ENCODE measurements at places on chromosomes 3 and 15.

DNA sequence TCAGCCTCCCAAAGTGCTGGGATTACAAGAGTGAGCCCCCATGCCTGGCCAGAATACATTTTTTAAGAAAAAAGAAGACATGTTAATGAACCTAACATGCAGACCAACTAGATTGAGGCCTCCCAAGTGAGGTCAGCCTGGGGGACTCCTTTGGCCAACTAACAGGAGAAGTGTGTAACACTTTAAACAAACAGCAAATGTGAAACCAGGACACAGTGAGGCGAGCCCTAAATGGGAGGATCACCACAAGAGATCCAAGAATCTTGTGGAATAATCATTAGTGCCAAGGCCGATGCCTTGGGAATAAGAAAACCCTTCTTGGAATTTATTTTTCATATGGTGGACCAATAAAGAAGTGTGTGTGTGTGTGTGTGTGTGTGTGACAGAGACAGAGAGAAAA lies 73.9 kb downstream of the ATP10A start:
- no peak for DNase-seq

GRCh38 chr15:69055251-69055650 lies 40.8 kb downstream of the NOX5 start:
- DNase-seq, result no peak

DNA sequence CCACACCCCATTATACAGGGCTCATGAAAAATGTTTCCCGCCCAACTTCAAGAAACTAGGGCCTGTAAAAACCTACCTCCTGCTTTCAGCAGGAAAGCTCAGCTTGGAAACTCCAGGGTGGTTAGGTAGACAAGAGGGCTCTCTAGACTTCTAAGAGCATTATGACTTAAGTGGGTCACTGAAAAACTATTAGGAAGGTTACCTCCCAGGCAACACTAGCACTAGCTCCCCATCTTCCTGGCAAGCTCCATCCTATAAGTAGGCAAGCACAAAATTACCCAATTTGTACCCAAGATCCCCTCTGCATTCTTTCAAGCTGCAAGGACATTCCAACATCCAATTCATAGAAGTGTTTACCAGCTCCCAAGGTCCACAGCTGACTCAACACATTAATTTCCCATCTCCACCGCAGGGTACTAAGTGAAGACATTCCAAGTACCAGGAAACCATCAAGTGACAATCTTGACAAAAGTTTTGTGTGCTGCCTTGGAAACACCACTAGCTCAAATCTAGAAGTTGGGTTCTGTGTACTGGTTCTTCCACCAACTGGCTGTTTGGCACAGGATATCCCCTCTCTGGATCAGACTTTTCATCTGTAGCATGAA lies 46.9 kb downstream of the WNT5A start:
- no peak for DNase-seq

- DNase-seq, result no peak
Observed at GRCh38 chr3:51921081-51921578, 18.0 kb upstream of the IQCF1 start.

GRCh38 chr3:168155303-168155702 lies 59.6 kb upstream of the GOLIM4 start:
- no peak for DNase-seq

GRCh38 chr3:42183991-42184632 lies 81.9 kb downstream of the CCK start:
- DNase-seq, result no peak

- DNase-seq, result no peak
Observed at GRCh38 chr15:76204916-76205460, 106.3 kb downstream of the ETFA start.

DNA sequence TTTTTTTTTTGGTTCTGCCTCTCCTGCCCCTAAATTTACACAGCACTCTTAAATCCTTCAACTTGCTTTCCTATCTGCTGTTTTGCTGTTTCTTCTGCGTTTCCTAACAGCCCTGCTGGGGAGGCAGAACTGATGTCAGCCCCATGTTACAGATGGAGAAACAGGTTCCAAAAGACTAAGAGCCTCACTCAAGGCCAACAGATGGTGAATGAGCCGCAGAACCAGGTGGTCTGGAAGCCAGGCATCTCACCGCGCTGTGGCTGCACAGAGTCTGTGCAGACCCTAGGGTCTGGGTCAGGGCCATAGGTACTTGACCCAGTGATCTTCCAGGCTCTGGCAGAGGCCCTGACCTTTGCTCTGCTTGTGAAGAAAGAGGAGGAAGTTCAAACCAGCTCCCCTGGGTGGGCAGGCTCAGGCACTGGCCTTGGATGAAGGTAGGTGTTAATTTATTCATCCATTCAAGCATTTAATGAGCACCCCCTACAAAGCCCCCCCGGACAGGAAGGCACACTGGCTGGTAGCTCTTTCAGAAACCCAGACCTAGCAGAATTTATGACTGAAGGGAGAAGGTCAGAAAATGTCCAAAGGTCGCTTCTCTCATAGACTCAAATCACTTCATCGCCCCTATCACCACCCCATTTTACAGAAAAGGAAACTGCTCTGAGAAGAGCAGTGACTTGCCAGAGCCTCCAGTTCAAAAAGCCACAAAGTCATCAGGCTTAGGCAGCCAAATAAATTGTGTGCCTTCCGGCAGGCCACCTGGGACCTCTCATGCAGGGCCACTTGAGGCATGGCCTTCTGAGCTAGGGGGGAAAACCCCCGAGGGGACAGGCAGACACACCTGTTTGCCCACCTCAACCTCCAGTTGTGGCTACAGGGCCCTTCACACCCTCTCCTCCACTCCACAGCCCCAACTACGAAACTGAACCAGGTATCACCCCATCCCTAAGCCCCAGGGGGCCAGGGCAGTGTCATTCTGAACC lies 2.7 kb downstream of the CHDH start:
- DNase-seq, result no peak

DNA sequence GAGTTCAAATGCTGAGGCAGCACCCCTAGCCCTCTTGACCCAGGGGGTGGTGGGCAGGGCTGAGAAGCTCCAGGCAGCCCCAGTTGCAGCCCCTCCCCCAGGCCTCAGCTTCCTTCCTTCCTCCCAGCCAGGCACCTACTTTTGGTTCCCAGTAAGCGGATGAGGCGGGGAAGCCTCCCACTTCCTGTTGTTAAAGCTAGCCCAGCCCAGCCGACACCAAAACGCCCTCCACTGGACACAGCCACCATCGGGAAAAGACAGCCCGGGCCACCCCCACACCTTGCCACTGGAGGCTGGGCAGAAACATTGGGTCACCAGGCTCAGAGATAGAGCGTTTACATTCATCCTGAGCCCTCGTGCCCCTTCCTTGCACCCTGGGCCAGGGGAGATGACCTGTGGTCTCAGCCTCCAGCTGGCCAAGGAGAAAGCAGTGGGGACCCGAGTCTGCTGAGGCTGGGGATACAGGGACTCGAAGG lies 3.5 kb downstream of the DUSP7 start:
- peak; percentile 68 for DNase-seq

DNA sequence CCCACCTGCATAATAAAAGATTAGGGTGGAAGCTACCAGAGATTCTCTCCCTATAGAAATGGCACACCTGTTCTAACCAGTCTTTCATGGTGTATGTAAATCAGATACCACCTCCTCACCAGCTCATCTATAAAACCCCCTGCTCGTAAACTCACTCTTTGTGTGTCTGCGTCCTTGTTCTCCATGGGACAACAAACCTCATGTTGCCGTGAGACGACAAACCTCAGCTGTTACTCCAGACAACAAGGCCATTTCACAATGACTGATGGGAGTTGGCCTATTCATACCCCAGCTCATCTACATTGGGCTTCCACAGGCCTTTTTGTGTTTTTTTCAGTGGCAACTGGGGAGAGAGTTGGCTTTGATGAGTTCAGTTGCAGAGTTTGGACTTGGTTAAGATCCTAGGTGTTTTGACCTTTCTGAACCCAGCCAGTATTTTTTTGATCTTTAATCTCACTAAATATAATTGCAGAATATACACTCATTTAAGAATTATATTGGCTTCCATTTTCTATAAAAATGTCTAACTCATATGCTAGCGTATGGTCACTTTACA lies 96.6 kb upstream of the LRIG1 start:
- no peak for DNase-seq

GRCh38 chr3:188153437-188154013 lies 432 bp upstream of the LPP start:
- peak; percentile 83 for DNase-seq

DNA sequence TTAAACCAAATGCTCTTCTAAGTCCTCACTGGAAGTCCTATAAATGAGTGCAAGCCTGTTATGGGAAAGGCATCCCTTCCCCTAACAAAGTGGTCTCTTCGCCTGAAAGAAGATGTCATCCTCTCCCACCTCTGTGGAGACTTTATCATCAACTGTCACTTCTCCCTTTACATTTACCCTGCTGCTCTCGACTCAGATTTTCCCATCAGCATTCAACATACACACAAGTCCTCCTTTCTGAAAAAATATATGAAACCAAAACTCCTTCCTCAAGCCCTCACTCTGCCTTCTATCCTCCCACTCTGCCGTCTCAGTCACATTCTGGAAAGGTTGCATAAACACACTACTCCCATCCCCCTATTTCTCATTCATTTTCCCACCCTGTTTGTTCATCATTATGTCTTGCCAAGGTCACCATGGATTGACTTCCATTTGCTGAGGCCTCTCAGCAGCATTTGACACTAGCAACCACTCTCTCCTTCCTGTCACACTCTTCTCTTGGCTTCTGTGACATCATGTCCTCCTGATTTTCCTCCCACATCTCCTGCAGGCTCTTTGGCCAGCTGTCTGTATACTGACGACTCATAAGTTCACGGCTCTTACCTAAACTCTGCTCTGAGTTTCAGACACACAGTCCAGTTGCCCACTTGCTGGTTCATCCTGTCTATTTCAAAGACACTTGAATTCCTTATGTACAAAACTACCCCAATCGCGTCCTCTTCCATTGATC lies 70.3 kb upstream of the SMAD3 start:
- no peak for DNase-seq

- no peak for DNase-seq
Observed at GRCh38 chr3:126569390-126569975, 10.8 kb upstream of the C3orf22 start.

DNA sequence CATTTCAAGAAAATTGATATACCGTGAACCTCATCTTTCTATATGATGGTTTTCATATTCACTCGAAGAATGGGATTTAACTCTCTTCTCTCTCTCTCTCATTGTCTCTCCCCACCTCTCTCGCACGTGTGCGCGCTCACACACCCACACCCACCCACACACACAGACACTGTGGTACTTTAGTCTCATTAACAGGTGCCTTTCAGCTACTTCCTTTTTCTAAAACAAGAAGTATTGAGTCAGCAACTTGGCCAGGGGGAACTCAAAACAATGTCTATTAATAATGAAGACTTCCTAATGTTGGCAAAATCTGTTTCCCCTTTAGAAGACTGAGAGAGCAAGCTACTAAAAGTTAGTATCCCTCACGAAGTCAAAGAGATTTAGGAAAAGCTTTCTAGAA lies 150.7 kb downstream of the TMCO5A start:
- no peak for DNase-seq

Data from amniotic stem cell (primary cell).